Activated T-helper 1 cell treated with Interleukin-2 at 50 U/mL for 16 hours (primary cell): ENCODE measurements at places on chromosomes 5 and 9.

- no peak for DNase-seq
Observed at GRCh38 chr9:27654629-27655285, 81.5 kb upstream of the C9orf72 start.

DNA sequence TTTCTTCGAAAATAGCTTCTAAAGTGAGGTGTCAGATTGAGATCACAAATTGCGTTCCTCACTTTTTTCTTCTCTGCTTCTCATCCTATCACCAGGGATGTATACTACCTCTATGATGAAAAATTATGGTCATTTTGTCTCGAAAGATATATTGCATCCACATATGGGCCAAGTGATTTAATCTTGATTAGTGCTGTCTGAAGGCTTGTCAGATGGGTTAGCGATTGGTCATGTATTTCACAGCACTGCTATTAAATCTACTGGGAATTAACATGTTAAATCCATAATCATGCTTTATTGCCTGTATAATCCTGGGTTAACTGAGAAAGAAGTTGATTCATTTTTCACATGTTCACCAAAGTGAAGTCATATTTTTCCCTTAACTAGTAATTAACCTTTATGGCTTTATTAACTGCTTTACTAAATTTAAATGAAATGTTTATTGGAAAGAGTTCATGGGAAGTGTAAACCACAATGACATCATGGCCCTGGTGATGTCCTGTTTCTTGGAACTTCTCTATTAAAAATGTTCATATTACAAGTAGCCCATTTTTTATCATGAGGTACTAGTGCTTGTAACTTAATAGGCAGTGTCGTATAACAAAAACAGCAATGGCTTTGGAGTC lies 193.3 kb downstream of the SMC2 start:
- DNase-seq, result no peak

DNA sequence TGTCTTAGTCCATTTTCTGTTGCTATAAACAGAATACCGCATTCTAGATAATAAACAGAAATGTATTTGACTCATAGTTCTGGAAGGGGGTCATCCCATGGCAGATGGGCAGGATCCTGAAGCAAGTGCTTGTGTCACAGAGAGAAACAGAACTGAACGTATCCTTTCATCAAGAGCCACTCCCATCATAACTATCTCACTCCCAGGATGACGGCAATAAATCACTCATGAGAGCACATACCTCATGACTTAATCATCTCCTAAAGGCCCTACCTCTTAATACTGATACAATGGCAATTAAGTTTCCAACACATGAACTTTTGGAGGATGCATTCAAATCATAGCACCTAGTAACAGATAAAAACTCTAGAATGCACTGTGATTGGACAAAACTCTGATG lies 142.9 kb downstream of the CAMK4 start:
- no peak for DNase-seq

GRCh38 chr9:94182532-94182931 lies 76.6 kb upstream of the ZNF169 start:
- no peak for DNase-seq

- DNase-seq, result no peak
Observed at GRCh38 chr5:172443441-172444109, 10.8 kb downstream of the SH3PXD2B start.

GRCh38 chr9:126376311-126377175 lies 49.9 kb downstream of the MVB12B start:
- no peak for DNase-seq

GRCh38 chr9:36074870-36075532 lies 38.3 kb downstream of the RECK start:
- DNase-seq, result no peak

- no peak for DNase-seq
Observed at GRCh38 chr9:16653491-16654399, 216.7 kb downstream of the BNC2 start.

DNA sequence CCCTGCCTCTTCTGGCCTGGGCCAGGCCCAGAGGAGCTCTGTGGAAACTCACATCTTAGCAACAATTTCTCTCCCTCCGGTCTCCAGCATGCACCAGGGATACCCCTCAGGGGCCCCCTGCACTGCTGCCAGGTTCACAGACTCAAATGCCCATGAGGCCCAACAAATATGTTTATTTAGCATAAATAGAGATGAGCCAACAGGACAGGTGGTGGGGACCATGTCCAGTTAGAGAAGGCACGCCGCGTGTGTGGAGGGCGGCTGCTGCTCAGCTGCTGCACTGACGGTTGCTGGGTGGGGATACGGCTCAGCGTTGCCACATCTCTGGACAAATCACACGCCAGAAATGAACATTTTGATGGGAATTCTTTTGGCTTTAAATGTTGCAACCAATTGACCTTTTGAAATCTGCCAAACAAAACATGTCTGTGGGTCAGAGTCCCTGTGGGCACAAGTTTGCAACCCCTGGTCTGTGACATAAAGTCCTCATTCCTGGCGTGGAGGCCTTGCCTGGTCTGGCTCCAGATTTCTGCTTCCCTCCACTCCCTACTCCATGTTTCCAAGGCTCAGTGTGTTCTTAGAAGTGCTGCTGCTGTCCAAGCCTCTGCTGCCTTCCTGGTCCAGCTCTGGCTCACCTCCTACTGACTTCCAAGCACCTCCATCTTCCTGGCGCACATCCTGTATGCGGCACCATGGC lies 88.9 kb downstream of the AMBP start:
- DNase-seq, result no peak

DNA sequence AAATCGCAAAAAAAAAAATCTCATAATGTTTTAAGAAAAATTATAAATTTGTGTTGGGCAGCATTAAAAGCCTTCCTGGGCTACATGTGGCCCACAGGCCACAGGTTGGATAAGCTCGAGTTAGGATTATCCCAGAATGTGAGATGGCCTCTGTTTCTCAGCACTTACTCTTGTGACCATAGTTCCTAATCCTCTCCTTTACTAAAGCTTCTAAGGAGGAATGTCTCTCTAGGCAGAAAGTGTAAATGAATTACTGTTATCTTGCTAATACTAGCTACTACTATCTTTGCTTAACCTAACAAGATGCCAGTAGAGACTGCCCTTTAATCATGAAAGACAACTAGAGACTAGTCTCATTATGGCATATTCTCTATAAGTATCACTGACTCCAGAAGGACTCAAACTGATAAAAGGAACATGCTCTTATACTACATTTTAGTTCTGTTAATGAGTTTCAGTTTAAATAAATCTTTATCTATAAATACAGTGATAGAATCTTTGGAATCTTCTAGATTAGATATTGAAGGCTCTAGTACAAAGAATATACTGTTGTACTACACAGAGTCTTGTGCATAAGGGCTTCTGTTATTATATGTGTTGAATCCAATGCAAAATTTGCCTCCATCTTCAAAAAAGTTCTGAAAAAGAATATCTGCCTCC lies 13.8 kb downstream of the INVS start:
- DNase-seq, result no peak

DNA sequence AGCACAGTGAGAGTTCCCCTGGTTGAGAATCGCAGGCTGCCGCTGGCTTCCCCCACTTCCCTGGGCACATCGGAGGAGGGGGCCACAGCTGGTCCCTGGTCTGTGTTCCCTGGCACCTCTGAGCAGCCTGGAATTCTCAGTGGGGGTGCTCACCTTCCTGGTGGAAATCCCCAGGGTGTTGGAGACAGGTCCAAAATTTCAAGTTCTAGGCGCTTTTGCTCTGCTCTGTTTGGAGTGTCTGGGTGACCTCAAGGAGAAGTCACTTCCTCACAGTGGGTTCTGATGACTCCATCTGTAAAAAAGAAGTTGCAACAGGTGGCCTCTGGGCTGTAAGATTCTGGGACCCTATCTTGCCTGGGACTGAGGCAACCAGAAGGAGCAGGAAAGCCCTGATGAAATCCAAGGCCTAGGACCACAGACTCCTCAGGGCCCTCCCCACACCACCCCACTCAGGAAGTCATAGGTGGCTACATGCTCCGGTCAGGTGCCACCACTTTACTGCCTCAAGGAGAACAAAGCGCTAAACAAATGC lies at the start of gene TRAF1:
TSS of gene TRAF1 (minus strand) at position 400 of the 532 bp plus-strand sequence. CDS start 721 bp downstream, outside the sequence.
- no peak for DNase-seq

- DNase-seq, result no peak
Observed at GRCh38 chr5:157915638-157916037, 56.7 kb upstream of the CLINT1 start.

DNA sequence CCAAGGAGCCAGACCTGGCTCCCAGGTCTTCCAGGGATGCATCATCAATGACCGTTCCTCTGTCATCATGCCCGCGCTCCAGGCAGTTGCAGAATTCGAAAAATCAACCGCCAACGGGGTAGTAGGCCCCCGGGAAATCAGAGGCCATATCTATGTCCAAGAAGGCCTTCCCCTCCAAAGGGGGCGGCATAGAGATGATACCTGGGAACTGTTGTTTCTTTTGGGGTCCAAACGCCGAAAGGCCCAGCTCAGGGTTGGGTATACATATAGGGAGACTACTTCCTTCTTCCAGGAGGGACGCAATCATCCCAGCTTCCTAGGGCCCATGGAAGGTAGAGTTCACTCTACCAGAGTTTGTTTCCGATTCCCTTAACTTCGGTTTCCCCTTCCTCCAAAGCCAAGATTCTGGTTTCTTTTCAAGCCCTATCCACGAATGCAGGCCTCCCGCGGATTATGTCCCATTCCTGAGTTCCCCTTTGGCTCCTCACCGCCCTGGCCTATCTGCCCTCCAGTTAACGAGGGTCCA lies 754 bp downstream of the DCAF12 start:
- DNase-seq, result peak; percentile 2

- no peak for DNase-seq
Observed at GRCh38 chr9:136018257-136019031, 57.3 kb upstream of the UBAC1 start.

DNA sequence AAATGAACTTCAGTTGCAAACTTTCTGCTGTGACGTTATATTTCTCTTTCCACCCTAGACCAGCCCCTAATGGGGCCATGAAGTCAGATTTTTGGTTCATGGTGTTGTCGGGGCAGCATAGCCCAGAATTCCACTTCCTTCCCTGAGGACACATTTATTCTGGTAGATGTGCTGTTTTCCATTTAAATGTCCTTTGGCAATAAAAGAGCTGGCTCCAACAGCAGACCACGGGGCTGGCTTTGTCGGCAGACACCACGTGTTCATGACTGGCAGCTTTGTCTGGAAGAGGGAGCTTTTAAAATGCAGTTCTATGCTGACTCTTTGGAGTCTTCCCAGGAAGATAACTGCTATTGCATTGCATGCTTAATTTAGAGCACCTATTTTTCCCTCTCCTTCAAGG lies 17.6 kb upstream of the LCP2 start:
- no peak for DNase-seq

- peak; percentile 64 for DNase-seq
Observed at GRCh38 chr9:35882263-35882848, 12.2 kb upstream of the OR13J1 start.

DNA sequence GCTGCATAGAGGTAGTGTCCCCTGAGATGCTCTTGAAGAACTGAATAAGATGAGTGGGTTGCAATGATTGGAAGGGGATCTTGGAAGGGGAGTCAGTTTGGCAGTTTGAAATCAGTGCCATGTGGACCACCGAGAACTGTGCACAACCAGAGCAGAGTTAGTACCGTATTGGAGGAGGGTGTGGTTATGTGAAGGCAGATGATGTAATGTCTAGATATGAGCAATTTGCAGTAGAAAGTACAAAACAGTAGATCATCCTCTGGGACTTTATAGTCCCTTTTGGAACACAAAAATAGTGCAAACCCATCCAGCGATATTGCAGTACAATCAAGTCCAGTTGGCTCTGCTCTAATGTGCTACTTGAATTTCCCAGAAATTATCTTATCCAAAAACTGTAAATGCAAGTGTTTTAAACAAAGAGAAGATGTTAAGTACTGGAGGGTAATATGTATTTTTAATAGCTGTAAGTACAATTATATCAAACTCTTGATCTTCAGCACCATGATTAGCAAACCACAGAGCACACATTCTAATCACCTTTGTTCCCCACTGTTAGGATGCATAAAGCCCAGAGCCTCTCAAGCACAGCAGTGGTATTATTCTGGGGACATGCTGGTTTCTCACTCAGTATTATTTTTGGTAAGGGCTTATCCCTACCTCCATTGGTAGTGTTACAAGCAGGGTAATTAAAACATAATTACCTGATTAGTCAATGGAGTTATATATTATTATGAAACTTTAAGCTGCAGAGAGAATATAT lies 41.5 kb downstream of the MEGF10 start:
- no peak for DNase-seq

DNA sequence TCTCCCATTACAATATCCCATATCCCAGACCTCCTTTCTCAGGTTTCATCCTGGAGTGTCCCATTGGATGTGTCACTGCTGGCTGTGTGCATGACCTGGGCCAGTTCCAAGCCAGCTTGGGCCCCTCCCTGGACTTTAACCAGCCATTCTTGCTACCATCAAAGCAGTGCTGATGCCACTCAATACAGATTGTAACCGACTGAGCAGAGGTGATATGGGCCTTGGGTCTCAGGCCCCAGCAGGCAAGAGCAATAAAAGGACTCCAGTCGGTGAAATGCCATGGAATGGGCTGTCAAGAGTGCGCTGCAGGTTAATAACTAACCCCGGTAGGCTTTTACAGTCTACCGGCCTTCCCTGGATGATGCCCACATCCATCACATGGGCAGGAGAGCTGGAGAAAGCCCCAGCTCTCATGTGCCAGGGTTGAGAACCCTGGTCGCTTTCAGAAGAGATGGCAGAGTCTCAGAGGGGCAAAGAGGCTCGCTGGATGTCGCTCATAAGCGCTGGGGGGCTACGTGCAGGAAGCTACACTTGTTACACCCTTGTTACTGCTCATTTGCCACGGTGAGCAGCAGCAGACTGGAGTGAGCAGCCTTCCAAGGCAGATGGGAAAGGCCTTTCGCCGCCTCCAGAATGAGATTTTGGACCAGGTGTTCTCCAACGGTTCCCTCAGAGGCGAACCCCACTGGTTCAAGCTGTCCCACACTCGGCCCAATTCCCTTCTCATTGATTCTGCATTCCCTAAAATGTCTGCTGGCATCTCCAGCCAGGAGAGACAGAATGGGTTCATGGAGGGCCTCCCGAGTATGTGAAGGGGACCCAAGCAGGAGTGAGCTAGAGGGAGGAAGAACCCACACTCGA lies 13.2 kb downstream of the EPB41L4B start:
- DNase-seq, result no peak

DNA sequence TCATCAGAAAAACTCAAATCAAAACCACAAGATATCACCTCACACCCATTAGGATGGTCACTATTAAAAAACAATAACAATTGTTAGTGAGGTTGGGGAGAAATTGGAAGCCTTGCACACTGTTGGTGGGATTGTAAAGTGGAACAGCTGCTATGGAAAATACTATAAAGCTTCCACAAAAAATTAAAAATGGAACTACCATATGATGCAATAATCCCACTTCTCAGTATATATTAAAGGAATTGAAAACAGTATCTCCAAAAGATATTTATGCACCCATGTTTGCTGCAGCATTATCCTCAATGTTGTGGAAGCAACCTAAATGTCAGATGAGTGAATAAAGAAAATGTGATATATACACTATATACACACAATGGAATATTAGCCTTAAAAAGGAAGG lies 14.5 kb upstream of the ADRA1B start:
- DNase-seq, result no peak
